Nucleus accumbens (tissue), 56 donors: ENCODE measurements at places on chromosomes 5 and 9.

DNA sequence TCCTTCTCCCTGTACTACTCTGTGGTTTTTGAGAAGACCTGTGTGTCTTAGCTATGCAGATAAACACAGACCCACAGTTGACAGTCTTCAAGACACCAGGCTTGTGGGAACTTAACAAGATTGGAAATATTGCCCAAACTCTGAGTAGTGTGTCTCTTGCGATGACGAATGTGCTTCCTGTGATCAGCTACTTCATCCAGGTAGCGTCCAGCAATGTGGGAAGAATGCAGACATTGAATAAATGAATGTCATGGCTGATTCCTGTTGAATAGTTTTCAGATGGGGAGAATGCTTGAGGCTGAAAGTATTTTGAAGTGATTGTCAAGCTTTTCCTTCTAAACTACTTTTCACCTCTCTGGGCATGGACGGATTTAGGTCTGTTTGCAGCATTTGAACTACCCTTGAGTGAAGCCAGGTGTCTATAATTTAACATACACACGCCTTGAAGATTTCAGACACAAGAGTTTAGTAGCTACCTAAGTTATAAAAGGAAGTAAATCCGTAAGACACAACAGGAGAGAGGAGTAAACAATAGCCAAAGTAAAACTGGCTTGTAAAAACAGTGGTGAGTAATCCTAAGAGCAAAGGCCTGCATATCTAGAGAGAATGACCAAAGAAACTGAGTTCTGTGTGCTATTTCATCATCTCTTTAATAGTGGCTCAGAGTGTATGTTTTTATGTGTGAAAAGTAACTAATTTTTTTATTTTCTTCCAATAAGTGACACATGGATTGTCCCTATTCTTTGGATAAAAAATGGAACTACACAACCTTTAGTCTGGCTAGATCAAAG lies 30.0 kb upstream of the ARL14EPL start:
- no peak for DNase-seq

DNA sequence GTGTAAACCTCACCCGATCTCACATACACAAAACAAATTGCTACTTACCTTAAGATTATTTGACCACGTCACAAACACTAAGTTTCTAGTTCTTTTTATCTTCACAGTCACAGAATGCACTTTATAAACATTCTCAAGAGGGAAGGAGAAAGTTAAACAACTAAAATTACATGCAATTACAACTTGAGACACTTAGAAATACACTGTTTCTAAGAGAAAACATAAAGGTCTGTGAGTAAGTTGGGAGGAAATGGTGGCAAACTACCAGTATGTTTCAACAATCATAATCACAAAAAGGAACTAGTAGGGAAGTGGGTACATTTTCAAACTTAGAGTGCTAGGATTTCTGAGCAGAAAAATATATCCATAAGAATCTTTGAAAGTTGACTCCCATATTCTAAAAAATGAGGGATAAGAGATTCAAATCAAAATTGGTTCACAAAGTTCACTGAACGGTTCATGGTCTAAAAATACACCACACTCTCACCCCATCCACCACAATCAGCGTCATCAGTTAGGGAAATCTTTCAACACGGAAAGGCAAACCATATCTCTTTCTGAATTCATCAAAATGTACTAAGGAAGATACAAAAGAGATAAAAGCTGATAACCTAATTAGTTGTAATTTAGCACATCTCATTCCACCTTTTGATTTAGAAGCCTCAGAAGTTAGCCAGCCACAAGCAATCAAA lies 182.6 kb downstream of the BNC2 start:
- DNase-seq, result no peak

GRCh38 chr5:52469420-52469819 lies 318.3 kb upstream of the ITGA1 start:
- no peak for DNase-seq

- no peak for DNase-seq
Measured at GRCh38 chr5:140011297-140011802, 31.7 kb downstream of the NRG2 start.

DNA sequence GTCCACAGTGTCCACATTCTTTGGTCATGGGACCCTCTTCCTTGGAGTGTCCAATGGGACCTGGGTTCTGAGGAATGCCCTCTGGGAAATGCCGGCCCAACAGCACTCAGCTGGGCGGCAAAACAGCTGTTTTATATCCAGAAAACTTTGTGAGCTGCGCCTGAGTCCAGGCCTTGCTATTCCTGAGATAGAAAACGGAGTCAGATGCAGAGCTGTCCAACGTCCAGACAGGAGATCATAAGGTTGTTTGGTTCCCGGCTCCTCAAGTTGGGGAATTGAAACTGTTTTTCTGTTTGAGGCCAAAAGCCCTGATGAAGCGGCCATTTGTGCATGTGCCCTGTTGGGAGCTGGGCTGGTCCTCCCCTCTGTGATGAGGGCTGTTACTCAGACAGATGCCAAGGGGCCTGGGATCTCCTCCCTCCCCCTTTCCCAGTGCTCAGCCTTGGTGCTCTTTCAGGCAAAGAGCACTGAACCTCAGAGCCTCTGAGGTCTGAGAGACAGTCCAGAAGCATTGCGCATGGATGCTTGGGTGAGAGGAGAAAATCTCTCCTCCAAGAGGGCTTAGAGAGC lies 66.6 kb upstream of the GARNL3 start:
- DNase-seq, result no peak

GRCh38 chr5:113505181-113505580 lies 8.3 kb upstream of the YTHDC2 start:
- no peak for DNase-seq

DNA sequence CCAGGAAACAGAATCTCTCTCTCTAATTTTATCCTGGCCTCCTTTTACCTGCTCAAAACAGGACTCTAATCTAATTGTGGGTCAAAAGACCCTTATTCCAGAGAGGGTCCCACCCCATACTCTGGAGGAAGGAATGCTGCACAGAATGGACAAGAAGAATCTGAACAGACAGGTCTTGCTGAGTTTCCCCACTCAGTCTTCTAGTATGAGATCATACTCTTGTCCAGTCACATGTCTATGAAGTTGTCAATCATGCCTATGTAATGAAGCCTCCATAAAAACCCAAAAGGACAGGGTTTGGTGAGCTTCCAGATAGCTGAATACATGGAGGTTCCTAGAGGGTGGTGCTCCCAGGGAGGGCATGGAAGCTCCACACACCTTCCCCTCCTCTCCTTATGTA lies 123.9 kb upstream of the FER start:
- no peak for DNase-seq

DNA sequence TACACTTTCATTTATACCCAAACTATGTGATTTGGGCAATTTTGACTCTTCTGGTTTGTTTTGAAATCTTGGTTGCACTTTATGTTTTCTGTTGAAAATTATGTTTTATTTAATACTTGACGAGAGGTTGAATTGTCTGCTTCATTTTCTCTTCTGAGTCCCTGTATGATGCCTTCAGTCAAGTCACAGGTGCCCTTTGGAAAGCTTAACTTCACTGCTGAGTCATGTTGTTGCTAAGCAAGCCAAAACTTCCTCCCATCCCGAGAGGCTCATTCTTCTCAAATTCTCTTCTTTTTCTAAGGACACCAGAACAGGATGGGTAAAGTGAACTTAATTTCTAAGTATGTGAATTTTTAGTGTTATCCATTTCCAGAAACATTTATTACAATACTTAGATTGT lies 455.3 kb upstream of the PTGER4 start:
- DNase-seq, result no peak

DNA sequence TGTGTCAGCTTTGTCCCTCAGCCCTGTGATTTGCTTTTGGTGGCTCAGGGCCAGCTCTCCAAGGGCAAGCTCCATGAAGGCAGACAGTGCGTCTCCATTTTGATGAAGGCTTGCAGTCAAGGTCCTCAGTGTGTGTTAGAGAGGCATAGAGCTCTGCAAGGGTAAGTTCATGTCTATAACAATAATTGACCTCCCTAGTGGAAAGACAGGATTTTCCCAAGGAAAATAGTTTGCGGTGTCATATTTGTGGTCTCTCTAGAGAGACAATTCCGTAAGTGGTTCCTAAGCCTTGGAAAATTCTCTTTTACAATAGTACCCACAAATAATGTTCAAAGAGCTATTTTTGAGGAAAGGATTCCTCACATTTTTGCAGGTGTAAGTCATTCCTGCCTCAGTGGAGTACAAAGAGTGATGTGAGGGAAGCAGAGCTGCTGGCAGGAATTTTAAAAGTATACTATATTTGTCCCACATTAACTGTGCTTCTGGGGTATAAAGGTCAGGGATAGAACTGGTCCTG lies 40.2 kb downstream of the SLC1A3 start:
- no peak for DNase-seq

- DNase-seq, result no peak
Measured at GRCh38 chr9:3793971-3794383, 268.2 kb upstream of the RFX3 start.

GRCh38 chr5:100479079-100479688 lies 56.0 kb upstream of the FAM174A start:
- no peak for DNase-seq

- DNase-seq, result peak; percentile 20
Measured at GRCh38 chr9:131423171-131423581, 29.3 kb downstream of the PRRC2B start.

- DNase-seq, result peak; percentile 21
Measured at GRCh38 chr9:87684627-87685219, 41.2 kb upstream of the CTSL start.

GRCh38 chr5:151071848-151072629 lies 8.8 kb downstream of the TNIP1 start:
- no peak for DNase-seq

- no peak for DNase-seq
Measured at GRCh38 chr5:157166214-157167213, at the start of gene GARIN3. TSS of gene GARIN3 (minus strand) at chr5:157166264. CDS start at chr5:157166168, 96 bp downstream.

- DNase-seq, result no peak
Measured at GRCh38 chr5:73189871-73190376, 16.9 kb downstream of the TMEM174 start.

DNA sequence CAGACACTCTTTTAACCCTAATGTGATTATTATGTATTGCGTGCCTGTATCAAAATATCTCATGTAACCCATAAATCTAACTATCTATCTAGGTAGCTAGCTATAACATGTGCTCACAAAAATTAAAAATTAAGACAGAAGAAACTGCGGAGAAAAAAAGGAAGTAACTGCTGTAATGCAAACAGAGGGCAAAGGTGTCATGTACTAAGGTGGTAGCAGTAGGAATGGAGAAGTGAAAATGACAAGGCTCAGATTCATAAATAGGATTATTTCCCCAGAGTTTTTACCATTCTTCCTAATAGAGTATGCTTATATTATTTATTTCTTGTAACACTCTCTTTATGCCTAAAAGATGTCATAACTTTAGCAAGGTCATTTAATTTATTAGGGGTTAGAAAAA lies 1527.5 kb upstream of the C9orf72 start:
- no peak for DNase-seq
